Epithelial cell of proximal tubule (primary cell): ENCODE measurements at places on chromosomes 4 and X. TPM values are rescaled to one million over a fixed set of nuclear protein-coding genes. Genes with fewer than 3 reads are reported as not detected.
A peak's percentile ranks its signal among the peaks of the same experiment; 100 is the strongest.

The FAM149A gene
- 23.1 and 25.1 TPM in 2 replicates for total RNA-seq

DNA sequence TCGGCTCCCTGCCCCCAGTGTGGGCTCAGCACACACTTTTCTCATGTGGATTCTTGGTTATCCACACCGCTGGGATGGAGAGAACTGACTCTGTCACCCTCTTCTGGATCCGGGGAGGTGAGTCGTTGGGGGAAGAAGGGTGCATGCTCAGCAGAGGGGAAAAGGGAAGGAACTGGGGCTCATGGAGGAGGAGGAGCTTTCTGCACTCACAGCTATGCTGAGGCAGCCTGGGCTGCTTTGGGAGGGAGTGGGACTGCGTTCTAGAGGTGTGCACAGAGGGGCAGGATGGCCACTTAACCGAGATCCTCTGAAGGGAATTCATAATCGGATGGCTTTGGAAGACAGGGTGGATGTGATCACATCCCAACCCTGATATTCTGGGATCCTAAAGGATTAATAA, 51.6 kb downstream of the RTL5 start:
- no peak for DNase-seq

GRCh38 chr4:115781528-115782146, 668.2 kb upstream of the NDST4 start:
- no peak for DNase-seq

GRCh38 chr4:179836179-179837075, 2394.2 kb upstream of the AGA start:
- DNase-seq = no peak

GRCh38 chrX:78595901-78596502, 63.1 kb downstream of the RTL3 start:
- DNase-seq = no peak

DNA sequence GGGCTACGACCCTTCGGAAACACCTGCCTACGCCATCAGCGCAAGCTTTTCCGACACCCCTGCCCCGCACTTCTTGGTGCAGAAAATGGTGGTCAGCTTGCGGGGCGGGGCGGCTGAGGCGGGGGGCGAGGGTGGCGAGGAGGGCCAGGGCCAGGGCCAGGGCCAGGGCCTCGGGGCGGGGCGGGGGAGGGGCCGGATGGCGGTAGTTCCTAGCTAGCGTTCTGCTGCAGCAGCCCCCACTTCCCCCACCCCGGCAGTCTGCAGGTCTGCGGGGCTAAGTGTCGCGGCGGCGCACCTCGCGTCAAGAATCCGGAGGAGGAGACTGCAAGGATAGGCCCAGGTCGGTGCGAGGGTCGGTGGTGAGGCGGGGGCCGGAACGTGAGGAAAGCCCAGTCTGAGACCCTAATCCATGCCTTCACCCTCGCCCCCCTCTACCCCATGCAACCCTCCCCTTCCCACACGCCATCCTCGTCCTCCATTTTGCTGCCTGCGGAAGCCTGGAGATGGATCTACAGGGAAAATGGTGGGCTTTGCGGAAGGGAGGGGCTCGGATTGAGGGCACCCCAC, 600 bp downstream of the BEX4 start:
- no peak for DNase-seq

The PROM1 gene
- 41.9 and 69.6 TPM in 2 replicates for total RNA-seq

DNA sequence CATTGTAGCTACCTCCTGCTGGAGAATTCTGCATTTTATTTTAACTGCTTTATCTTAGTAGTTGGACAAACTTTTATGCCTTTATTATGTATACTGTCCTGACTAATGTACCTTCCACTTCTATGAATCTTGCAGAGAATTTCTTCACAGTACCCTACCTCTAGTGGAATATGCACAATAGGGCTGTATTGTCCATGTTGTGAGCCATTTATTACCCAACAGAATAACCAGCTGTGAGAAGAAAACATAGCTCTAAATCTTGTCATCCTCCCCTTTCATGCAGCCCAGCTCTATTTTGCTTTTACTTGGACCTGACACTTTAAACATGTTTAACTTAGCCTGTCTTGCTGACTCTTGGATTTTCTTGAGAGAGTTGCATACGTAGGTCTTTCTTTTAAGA, 56.2 kb downstream of the MCUB start:
- DNase-seq = no peak

DNA sequence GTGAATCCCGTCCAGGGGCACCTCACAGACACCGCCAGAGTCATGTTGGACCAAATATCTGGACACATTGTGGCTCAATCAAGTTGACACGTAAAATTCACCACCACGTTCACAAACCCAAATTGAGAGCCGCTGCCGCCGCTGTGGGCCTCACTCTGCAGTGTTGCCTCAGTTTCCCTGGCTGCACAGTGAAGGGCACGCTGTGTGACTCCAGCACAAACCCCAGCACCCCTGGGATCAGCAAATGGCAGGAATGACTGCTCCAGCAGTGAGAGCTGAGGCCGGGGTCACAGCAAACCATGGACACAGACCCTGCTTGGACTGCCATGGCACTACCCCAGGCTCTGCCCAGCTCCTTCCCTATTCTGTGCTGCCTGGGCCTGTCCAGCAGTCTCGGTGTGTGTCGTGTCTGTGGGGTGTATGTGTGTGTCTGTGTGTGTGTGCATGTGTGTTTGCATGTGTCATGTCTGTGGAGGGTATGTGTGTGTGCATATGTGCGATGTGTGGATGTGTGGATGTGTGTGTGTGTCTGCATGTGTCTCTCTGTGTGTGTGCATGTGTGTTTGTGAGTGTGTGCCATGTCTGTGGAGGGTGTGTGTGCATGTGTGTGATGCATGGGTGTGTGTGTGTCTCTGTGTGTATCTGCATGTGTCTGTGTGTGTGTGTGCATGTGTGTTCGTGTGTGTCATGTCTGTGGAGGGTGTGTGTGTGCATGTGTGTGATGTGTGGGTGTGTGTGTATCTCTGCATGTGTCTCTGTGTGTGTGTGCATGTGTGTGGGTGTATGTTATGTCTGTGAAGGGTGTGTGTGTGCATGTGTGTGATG, 52.2 kb upstream of the ADRA2C start:
- no peak for DNase-seq

The IGFBP7 gene
- total RNA-seq = 609 and 1,471 TPM in 2 replicates

The TMSB15A gene
- total RNA-seq = 26.6 and 62.6 TPM in 2 replicates

DNA sequence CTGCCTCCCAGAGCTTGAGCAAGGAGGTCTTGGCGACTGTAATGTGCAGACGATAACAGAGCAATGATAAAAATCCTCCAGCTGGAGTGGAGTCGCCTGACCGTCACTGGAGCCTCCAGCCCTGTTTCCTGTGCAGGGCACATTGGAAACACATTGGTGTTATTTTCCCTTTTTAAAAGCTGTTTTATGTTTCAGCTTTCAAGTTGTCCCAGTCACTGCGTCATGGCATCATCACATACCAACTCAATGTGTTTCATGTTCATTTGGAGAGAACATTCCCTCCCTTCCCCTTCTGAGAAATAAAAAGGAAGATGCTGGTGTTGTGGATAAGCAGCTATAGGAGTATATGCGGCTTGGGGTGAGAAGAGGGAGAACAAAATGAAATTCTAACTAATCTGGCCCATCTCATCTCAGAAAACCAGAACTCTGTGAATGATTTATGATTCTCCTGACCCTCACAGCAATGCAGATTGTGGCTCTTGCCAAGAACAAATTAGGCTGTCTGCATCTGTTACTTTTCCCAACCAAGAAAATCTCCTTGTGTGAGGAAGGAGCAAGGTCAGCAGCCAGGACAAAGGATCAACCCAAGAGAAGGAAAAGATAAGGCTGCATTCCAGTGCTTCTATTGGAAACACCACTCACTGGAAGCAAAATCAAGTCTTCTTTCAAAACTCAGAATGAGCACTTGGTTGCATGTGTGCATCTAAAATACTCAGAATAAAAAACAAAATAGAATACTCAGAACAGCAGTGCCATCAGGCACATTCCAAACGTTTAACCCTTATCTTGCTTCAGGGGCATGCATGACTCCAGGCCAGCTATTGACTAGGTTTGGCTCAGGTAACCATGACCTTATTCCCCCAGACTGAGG, 134.4 kb downstream of the RASL11B start:
- no peak for DNase-seq

GRCh38 chrX:116961872-116962582, 499.3 kb upstream of the CT83 start:
- DNase-seq = no peak

DNA sequence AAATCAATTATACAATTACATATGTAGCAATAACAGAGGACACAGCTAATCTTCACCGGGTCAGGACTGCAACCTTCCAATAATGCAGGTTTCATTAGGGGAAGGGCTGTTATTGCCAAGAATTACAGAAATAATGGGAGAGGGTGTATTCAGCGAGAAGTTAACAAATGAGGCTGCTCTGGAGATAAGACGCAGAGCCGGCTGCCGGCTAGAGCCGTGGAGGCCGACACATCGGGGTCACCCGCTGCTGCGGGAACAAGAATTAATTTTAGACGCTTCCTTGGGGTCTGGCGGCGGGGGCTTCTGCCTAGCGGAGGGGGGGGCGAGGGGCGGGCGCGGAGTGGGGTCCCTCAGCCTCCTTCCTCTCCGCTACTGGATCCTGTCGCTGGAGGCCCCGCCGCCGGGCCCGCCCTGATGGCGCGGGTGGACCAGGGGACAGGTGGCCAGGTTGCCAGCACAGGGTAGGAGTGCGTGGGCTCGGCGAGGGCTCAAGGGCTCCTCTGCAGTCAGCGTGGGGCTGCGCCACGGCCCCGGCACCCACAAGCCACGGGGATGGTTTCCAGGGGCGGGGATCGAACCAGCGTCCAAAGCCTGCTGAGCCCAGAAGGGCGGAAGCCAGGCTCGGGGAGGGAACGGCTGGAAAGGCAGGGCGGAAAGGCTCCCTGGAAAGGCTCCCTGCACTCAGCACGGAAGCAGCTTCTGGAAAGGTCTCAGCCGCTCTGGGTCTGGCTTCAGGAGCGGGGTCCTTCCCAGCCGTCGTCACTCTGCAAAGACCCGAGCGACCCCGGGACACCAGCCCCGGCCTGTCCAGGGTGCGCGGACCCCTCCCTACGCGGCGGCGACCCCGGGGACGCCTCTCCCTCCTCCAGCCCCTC, 113.8 kb upstream of the NKX1-1 start:
- DNase-seq = no peak

The HSFX4 gene
- not detected in 2 replicates for total RNA-seq

GRCh38 chr4:108788731-108789130, 25.9 kb upstream of the ETNPPL start:
- DNase-seq = no peak

DNA sequence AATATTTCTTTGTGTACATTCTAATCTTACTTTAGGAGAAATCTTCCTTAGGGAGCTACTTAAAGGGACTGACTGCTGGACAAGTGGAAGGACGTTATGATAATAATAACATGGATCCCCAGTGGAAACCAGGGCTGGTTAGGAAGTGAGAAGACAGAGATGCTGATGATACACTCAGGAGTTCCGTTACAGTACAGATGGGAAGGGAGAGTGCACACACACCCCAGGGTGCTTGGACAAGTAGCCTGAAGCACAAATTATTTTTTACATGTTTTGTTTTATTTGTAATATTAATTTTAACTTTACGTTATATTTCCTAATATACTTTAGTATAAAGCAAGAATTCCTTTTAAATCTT, 84.1 kb downstream of the BMPR1B start:
- no peak for DNase-seq

DNA sequence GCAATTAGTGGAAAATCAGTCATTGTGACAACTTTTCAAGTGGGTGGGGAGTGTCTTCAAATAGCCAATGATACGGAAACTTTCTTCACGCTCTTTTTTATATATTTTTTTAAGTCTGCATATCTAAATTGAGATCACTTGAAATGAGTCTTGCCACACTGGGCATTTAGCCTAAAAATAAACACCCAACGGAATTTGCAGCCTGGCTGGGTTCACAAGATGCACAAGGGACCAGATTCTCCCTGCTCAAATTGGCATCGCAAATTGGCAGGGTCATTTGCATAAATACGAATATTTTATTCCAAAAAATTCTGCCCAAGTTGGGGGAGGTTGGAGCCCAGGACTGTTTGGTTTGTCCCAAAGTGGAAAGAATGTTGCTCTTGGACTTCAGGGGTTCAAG, 87.6 kb downstream of the LIMCH1 start:
- no peak for DNase-seq

- no peak for DNase-seq
Measured at GRCh38 chrX:21744060-21744459, 13.9 kb downstream of the SMPX start.

DNA sequence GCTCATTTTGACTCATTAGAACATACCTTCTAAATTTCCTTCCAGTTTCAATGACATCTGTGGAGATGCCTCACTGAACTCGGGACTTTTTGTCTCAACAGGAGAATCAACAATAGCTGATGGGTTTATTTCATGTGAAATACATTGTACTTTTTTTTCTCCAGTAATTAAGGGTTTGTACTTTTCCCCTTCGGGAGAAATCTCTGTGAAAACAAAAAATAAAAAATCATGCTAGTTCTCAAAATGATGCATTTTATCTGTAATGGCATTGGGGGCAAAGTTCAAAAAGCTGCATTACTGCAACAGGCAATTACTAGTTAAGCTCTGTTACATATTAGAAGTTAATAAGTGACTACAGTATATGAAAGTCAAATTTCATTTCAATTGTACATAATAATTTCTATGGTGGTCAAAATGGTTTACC, 167.3 kb upstream of the SH3RF1 start:
- no peak for DNase-seq

GRCh38 chr4:184167576-184167975, 50.1 kb downstream of the ENPP6 start:
- no peak for DNase-seq

DNA sequence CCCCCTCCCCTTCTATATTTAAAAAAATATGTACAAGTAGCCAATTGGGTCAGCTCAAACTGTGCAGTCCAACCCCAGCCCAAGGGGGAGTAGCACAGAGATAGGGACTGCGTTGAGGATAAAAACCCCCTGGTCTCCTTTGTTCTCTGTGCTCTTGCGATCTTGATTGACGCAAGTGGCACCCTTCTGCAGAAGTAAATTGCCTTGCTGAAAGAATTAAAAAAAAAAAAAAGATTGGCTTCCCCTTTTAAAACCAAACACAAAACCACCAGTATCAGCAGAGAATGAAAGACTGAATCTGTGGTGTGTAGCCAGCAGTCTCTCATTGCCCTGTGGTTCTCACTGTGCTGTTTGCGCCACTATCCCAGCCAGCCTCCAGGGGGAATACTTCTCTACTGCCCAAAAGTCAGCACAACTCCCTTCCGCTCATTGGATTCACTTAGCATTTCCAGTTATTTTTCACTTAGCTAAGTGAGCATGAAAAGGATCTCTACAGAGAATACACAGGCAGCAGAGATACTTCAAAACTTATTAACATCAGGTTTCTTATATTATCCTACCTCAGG, 29.7 kb downstream of the MANBA start:
- DNase-seq = no peak

DNA sequence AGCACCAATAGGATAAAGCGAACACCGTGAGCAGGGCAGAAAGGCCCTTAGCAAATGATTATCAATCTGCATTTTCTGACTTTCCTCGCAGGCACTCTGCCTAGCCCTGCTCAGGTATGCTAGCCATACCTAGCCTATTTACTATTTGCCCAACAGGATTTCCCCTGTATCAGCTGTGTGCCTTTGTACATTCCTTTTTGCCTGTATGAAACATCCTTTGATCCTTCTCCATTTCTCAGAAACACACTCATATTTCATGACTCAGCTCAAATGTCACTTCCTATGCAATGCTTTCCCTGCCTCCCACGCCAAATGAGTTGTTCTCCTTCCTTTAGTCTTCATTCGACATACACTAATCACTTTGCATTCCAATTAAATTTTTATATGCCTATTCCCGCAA, 37.2 kb downstream of the PCDH7 start:
- DNase-seq = peak; percentile 35

GRCh38 chrX:24395775-24396174, 35.3 kb downstream of the SUPT20HL1 start:
- DNase-seq = peak; percentile 13

The GSX2 gene
- not detected in 2 replicates for total RNA-seq

The DCLK2 gene
- total RNA-seq = 2.7 and 5.2 TPM in 2 replicates

GRCh38 chr4:77358315-77358928, 201.4 kb downstream of the CCNG2 start:
- no peak for DNase-seq
